ENCODE measurements at places on chromosomes 1 and 21.

- DNase-seq, result no peak
Measured at GRCh38 chr1:84037758-84038611, 39.1 kb upstream of the TTLL7 start.

GRCh38 chr21:31580866-31581276 lies 78.6 kb upstream of the SOD1 start:
- DNase-seq, result peak; percentile 71

- no peak for DNase-seq
Measured at GRCh38 chr1:57599236-57599994, 175.6 kb upstream of the DAB1 start.

GRCh38 chr21:36396971-36397370 lies 11.8 kb downstream of the CHAF1B start:
- DNase-seq, result no peak

DNA sequence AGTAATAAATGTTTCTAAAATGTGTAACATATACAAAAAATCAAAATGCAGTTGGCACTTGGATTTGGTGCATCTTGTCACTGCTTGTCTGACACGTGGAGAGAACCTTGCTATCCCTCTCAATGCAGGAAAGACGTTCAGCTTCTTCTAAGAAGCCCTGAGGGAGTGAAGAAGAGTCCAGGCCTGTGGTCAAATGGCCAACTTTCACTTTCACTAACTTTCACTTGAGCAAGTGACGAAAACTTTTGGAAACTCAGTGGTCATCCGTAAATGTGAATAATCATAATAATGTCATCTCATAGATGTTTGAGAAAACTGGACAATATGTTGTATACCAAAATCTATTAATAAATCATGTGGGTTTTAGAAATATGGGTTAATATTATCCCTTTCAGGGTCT lies 61.9 kb downstream of the ERG start:
- DNase-seq, result no peak

DNA sequence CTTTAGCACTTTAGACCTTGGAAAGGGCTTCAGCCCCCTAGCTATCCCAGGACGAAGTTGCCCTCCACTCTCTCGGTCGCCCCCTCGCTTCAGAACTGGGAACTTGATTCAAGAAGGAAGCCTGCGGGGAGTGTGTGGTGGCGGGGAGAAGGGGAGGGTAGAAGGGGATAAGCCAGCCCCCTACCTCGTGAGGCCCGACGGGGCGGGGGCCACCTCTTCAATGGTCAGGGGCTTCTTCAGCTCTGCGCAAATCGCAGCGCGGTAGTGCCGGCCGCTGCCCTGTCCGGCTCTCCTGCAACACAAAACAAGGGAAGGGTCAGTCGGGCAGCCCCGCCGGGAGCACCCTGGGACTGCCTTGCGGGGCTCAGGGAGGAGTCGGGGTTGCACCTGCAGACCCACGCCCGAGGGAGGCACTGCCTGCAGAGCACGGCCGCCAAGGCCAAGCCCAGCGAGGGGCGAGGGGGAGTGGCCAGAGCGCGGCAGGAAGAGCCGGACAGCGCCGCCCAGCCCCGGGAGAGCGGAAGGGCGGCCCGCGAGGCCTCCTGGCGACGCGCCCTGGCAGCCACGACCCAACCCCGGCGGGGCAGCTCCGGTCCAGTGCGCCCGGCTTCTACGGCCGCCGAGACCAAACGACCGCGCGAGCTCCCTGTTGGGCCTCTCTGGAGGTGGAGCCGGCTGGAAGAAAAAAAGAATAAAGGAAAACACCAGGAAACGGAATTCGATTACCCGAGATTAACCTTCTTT lies 56.2 kb upstream of the RASAL2 start:
- no peak for DNase-seq

- DNase-seq, result no peak
Measured at GRCh38 chr1:1942753-1943656, 23.9 kb upstream of the TMEM52 start.

DNA sequence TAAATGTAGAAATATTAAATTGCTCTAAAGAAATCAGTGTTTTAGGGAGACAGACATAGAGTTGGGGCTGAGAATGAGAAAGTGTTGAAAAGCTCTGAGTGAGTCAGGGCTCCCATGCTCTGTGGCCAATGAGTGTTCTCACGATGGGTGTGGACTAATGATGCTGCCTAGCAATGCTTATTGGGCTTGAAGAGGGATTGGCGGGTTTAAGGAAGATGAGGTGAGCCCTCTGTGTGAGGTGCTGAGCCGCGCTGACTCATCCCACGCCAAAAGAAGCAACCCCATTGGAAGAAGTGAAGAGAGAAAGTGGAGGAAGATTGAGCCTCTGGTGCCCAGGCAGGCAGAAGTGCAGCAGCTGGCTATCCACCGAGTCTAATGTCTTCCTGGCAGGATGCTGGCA lies 65.1 kb upstream of the DPT start:
- no peak for DNase-seq

GRCh38 chr1:200907611-200908097 lies 13.0 kb downstream of the INAVA start:
- no peak for DNase-seq

- no peak for DNase-seq
Measured at GRCh38 chr21:28738882-28739281, 253.8 kb downstream of the LTN1 start.

DNA sequence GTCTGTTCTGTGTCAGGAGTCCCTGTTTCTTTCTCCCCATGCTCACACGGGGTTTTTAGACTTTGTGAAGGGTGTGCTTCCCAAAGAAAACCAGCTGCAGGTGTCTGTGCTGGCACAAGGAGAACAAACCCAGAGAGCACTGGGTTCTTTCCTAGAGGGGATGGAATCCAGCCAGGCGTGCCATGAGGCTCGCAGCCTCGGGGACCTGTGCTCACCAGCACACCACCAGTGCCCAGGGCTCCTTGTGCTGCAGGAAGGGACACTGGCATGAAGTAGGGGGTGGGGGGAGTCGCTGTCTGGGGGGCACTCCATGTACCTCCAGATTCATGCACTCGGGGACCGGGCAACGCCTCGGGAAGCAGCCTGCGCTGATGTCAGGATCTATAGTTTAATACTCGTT lies 57.9 kb downstream of the AGPAT3 start:
- no peak for DNase-seq

- no peak for DNase-seq
Measured at GRCh38 chr1:31505911-31506497, 70.3 kb upstream of the TINAGL1 start.

DNA sequence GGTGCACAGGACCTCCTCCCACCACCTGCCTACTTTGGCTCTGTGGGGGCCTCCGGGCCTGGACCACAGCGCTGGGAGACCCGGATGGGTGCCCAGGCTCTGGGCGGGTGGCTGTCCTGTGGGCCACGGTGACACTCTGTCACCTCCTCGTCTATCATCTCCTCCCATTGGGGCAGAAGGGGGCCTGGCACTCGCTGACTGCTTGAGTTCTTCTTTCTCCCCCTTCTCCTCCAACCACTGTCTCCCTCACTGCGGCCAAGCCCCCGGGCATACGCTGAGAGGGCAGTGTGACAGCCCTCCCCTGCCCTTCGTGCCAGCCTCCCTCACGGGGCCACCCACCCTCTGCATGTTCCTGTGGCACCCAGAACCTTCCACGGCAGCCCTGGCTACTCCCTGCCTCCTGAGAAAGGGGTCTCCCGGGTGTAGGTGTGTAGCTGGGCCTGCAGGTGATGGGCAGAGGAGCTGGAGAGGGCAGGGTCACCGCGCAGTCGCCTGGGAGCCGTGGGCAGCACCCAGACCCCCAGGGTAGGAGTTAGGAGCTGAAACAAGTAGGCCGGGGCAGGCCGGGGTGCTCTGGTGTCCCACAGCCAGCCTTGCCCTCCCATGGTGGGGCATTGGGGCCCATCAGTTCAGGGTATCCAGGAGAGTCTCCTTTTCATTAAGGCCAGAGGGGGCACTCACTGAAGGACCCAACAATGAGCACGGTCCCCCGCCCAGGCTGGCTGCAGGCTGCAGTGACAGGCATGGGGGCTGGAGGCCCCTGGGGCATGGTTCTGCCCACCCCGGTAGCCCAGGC lies 9.2 kb upstream of the ARF1 start:
- no peak for DNase-seq

DNA sequence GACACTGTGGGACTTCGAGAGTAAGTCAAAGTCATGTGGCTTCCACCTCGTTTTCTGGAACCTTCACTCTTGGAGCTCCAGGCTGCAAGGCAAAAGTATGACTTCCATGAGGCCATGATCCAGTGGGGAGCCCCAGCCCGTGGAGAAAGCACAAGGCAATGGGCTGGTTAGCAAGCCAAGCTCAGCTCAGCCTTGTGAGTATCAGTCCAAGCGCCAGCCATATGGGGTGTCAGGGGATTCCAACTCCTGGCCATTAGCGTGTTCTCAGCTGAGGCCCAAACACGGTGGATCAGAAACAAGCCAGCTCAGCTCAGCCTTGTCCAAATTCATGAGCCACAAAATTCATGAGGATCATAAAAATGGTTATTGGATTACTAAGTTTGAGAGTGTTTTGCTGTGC lies 261.0 kb downstream of the RHOU start:
- no peak for DNase-seq

DNA sequence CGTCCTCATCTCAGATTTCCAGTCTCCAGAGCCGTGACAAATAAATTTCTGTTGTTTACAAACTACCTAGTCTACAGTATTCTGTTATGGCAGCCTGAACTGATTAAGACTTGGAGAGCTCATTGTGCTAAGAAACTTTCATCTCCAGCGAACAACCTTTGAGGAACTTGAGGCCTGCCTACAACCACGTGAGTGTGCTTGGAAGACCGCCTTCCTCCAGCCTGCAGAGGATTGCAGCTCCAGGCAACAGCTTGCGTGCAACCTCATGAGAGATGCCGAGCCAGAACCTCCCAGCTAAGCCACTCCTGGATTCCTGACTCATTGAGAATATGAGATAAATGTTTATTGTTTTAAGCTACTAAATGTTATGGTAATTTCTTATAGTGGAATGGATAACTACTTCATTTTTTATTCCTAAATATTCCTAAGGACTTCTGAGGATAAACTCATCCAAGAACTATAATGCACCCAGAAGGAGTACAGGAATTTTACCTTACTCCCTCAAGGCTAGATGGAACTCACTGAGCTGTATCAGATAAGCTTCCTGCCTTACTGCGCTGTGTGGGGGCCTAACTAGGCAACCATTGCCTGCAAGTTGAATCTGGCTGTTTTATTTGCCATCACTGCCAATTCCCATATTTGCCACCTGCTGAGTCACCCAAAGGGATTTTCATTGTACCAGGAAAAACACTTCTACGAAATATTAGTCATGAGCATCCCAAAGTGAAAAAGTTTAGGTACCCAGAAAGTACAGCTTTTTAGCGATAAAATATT lies 17.6 kb downstream of the FAM177B start:
- no peak for DNase-seq

DNA sequence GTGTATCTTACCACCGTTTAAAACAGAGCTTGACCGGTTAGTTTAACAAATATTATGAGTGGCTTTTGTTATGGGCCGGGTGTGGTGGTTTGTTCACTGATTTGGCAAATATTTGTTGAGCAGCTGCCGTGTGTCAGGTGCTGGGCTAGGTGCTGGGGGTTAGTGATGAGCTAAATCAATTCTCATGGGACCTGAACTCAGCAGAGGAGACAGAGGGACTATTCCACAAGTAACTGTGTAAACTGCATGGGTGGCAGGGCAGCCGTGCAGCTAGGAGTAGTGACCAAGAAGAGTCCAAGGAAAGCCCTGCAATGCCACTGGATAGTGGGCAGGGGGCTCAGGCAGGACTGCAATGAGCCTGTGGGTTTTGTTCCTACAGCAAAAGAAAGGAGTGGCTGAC lies 11.2 kb upstream of the C2CD2 start:
- DNase-seq, result no peak

DNA sequence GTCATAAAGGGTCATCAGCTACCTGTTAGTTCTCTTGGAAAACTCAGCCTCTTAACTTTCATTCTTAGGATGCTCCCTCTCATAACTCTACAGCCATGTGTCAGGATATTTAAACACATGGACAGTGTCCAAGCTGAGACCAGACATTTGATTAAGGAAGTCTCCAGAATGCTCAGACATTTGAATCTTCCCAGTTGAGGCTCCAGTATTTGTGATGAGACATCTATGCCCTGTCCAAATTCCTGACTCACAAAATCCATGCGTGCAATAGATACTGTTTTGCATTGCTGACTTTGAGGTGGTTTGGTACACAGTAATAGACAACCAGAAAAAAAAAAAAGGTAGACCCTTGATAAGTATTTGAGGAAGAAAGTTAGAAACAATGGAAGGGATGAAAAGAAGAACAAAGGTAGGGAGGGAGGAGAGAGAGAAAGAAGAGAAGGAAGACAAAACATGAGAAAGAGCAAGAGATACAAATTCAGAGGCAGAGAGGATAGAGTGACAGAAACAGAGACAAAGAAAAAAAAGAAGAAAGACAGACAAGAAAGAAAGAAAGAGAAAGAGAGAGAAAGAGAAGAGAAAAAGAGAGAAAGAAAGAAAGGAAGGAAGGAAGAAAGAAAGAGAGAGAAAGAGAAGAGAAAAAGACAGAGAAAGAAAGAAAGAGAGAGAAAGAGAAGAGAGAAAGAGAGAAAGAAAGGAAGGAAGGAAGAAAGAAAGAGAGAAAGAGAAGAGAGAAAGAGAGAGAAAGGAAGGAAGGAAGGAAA lies 275.5 kb upstream of the PRMT6 start:
- DNase-seq, result no peak

GRCh38 chr21:15688809-15689208 lies 41.0 kb upstream of the USP25 start:
- no peak for DNase-seq

GRCh38 chr1:3889936-3890335 lies 10.1 kb downstream of the C1orf174 start:
- DNase-seq, result no peak

- no peak for DNase-seq
Measured at GRCh38 chr1:186325239-186325638, 49.8 kb downstream of the TPR start.

DNA sequence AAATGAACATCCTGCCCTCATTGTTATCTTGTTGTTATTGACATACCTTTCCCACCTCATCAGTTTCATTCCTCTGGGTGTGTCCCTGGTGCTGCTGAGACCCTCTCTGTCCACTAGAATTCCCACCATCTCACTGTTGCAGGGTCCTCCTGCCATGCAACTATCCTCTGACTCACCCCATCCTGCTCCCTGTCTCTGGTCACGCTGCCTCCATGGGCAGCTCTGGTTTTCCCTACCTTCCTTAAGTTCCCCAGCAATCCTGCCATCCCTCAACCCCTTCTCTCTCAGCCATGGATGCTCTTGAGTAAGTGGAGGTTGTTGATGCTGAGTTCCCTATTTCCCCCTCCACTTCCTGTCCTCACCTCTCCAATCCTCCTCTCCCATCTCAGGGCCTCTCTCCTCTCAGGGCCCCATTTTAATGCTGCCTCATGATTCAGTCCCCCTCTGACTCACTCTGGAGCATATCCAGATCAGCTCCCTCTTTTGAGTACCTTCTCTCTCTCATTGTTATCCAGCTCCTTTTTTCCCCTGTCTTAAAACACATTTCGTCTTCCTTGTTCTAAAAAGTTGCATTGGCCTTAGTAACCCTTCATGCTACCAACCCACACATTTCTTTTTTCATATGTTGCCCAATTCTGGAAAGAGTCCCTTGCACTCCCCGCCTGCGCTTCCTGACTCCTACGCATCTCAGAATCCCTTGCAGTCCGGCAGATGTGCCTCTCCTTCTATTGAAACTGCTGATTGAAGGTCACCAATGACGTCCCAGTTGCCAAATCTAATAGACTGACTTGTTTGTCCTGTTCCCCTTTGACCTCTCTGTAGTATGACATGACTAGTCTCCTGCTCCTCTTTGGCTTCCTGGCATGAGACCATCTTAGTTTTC lies 92.0 kb downstream of the CNIH3 start:
- DNase-seq, result no peak

All from activated gamma-delta T cell treated with Interleukin-2 at 50 U/mL for 16 hours (primary cell).